Type B pancreatic cell (in vitro differentiated cells): ENCODE measurements at places on chromosomes 6 and 20. TPM values are rescaled to one million over a fixed set of nuclear protein-coding genes. Genes with fewer than 3 reads are reported as not detected.

The SIRPB1 gene
- 0.95 and 1.0 TPM in 2 replicates for total RNA-seq

The COL12A1 gene
- total RNA-seq, result 6.9 and 21.5 TPM in 2 replicates

The CTAGE9 gene
- total RNA-seq, result not detected in 2 replicates

The STX16 gene
- 60.4 and 62.8 TPM in 2 replicates for total RNA-seq

The PLCB4 gene
- 8.7 and 21.2 TPM in 2 replicates for total RNA-seq

The WRNIP1 gene
- 37.6 and 41.2 TPM in 2 replicates for total RNA-seq

The SRSF12 gene
- 3.9 and 10.5 TPM in 2 replicates for total RNA-seq

The SLC13A3 gene
- 3.2 and 7.9 TPM in 2 replicates for total RNA-seq

The EFCAB8 gene
- total RNA-seq, result 0.07 and 0.97 TPM in 2 replicates

The SLC4A11 gene
- total RNA-seq, result 5.8 and 6.9 TPM in 2 replicates

The EDN1 gene
- 8.9 and 20.3 TPM in 2 replicates for total RNA-seq

The TDRD6 gene
- total RNA-seq, result 0.19 and 0.38 TPM in 2 replicates

The FAM209B gene
- total RNA-seq, result 0.63 TPM in 1 of 2 replicates, not detected in the other

The MYT1 gene
- total RNA-seq, result 2.9 and 4.9 TPM in 2 replicates

The PNLDC1 gene
- 0.17 TPM in 1 of 2 replicates, not detected in the other for total RNA-seq

The CD164 gene
- 230 and 298 TPM in 2 replicates for total RNA-seq

The GJA10 gene
- not detected in 2 replicates for total RNA-seq

The SMAP1 gene
- 22.8 and 24.2 TPM in 2 replicates for total RNA-seq

The HLA-DRB1 gene
- 24.3 and 88.9 TPM in 2 replicates for total RNA-seq

The ANKRD6 gene
- 33.0 and 34.0 TPM in 2 replicates for total RNA-seq

The GNMT gene
- total RNA-seq, result 0.26 and 0.39 TPM in 2 replicates

The HLA-DQA2 gene
- not detected in 2 replicates for total RNA-seq

The PPP1R16B gene
- 0.31 TPM in 1 of 2 replicates, not detected in the other for total RNA-seq
